Esophagus squamous epithelium (tissue), 5 donors: ENCODE measurements at places on chromosomes 5 and 9. TPM values are rescaled to one million over a fixed set of nuclear protein-coding genes. Genes with fewer than 3 reads are reported as not detected.

GRCh38 chr9:131524665-131525315 is 6.3 kb downstream of the UCK1 start:
- DNase-seq: no peak

- DNase-seq: no peak
Measured at GRCh38 chr9:109072133-109072692, 47.5 kb downstream of the TMEM245 start.

The TNIP1 gene
- total RNA-seq: 55.5 TPM

DNA sequence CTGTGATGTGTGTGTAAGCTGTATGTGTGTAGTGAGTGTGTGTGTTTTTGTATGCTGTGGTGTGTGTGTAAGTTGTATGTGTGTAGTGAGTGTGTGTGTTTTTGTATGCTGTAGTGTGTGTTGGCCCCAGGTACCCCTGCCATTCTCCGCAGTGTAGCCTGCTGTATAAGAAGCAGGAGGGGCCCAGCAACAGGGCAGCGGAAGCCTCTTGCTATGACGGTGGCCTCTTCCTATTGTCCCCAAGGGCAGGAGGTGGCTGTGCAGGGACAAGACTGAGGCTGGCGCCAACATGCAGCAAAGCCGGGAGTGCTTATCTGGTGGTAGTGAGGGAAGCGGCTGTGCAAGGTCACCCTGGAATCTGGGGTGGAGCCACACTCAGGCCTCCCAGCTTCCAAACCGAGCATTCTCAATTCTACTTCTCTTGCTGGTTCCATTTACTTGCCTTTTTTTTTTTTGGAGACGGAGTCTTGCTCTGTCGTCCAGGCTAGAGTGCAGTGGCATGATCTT is 5.1 kb downstream of the SPAAR start:
- DNase-seq: no peak

- DNase-seq: no peak
Measured at GRCh38 chr9:131709771-131710431, 30.0 kb downstream of the RAPGEF1 start.

The OLFM1 gene
- 0.64 TPM for total RNA-seq

The ATG12 gene
- 37.8 TPM for total RNA-seq

DNA sequence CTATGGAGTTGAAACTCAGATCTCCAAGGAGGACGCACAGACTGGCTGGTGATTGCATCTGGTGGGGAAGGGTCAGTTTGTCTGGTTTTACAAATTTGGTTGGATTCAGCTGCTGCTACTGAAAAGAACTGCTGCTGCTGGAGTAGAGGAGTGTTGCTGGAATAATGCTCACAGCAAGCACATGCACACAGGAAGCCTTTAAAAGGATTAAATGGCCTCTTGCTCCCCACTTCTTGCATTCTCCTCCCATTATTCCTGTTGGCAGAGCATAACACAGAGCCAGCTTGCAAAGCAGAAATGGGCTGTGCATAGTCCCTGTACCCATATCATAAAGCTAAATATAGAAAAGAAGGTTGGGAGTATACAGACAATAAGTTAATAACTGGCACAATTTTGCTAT is 16.6 kb downstream of the ZNF474 start:
- DNase-seq: no peak

The C9orf50 gene
- not detected for total RNA-seq

DNA sequence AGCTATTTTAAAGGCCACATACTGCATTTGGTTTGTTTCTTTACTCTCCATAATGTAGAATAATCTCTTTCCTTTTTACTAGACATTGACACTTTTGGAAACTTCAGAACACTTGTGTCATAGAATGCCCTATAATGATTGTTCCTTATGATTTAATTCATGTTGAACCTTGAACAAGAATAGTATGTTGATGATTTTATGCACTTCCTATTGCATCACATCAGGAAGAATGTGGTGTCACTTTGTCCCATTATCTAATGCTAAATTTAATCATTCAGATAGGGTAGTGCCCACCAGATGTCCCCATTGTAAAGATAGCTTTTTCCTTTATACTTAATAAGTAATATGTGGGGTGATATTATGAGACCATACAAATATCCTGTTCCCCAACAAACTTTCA is 19.4 kb upstream of the DEPDC1B start:
- DNase-seq: no peak

DNA sequence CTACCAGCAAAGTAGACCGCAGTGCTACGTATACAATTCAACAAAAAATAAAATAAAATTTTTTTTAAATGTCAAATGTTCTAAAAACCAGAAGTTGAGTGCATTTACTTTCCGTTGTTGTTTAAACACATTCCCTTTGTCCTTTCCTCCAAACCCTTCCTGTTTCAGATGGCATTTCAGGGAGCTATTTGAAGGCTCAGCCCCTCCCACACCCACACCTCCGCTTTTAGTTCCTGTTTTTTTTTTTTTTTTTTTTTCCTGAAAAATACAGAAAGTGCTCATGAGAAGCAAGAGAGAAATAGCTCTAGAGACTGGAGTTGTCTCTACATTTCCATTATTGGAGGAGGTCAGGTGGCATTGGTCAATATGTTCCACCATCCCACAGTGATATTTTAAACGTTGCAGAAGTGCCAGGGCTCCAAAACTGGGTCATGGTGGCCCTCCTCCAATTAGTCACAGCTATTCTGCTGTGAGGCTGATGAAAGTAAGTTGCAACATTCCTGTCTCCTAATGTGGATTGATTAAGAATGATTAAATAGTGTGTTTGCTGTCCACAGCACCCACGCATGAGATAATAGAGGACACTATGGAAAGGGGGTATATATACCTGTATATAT is 106.9 kb downstream of the GABRG2 start:
- no peak for DNase-seq

- no peak for DNase-seq
Measured at GRCh38 chr5:135545099-135545498, 9.3 kb upstream of the NEUROG1 start.

DNA sequence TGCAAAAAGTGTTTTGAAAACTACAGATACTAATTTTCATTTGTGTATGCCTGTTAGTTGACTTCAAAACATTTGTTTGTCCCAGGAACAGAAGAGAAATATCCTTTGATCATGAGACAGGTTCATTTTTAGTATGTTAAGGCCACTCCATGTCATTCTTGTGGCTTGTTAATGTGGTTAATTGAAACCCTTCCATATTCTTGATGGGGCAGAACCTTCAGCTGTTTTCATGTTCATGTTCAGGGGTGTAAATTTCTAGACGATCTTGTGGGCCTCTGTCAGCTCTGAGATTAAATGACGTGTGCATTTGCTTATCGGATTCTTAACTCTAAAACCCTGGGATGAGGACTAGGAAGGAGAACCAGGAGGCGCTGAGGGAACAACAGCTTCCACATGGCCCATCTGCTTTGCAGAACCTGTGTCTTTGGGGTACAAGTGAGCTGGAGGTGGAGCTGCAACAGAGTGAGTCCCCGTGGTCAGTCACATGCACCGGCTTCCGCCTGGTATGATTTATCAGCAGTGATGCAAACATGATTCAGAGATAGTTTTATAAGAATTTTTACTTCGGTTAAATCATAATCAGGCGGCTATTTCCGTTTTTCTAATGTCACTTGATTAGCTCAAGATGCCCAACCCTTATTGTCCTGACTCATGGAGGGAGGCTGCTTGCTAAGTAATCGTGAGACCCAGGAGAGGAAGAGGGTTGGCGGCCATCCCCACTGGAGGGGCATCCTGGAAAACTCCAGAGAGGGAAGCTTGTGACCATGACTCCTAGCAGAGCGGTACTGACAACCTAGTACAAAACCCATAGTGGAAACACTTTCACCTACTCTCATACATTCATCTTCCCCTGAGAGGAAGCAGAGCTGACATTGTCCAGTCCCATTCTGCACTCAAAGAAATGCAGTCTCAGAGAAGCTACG is 138.4 kb downstream of the C9orf152 start:
- no peak for DNase-seq

- DNase-seq: no peak
Measured at GRCh38 chr5:155017610-155018009, 4.1 kb downstream of the KIF4B start.

The WASHC1 gene
- total RNA-seq: 4.0 TPM

GRCh38 chr5:107251151-107251550 is 419.6 kb downstream of the EFNA5 start:
- no peak for DNase-seq

GRCh38 chr5:74595143-74595925 is 45.2 kb downstream of the ENC1 start:
- DNase-seq: no peak

The EIF4E1B gene
- total RNA-seq: not detected

- no peak for DNase-seq
Measured at GRCh38 chr5:41773799-41774198, 96.4 kb downstream of the OXCT1 start.

DNA sequence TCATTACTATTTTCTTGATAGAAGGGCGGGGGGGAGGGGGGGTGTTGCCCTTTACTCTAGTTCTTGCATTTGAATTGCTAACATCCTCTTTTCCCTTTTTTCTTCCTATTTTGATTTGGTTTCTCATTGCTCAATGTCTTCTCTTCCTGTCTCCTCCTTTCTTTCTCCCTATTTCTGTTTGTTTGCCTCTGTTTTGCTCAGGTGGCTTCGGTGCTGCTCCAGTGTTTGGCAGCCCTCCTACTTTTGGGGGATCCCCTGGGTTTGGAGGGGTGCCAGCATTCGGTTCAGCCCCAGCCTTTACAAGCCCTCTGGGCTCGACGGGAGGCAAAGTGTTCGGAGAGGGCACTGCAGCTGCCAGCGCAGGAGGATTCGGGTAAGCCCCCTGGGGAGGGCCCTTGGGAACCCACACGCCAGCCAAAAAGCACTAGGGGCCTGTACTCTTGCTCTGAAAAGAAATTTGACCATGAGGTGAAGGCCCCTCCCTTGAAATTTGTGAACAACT is 48.3 kb downstream of the FAM78A start:
- no peak for DNase-seq

GRCh38 chr5:128896675-128897074 is 68.6 kb upstream of the SLC27A6 start:
- no peak for DNase-seq

GRCh38 chr5:10124287-10124686 is 125.4 kb downstream of the ATPSCKMT start:
- DNase-seq: no peak

DNA sequence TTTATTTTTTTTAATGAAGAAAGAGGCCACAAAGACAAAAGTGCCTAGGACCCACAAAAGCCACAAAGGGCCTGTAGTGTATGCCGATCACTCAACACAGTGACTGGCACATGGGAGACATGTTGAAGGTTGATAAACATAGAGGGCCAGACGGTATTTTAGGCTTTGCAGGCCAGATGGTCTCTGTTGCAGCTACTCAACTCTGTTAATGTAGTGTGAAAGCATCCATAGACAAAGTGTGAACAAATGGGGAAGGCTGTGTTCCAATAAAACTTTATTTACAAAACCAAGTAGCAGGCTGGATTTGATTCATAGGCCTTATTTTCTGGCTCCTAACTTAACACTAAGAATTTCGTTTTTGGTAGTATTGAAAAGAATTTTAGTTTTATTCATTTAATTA is 139.9 kb downstream of the SGCD start:
- DNase-seq: no peak

DNA sequence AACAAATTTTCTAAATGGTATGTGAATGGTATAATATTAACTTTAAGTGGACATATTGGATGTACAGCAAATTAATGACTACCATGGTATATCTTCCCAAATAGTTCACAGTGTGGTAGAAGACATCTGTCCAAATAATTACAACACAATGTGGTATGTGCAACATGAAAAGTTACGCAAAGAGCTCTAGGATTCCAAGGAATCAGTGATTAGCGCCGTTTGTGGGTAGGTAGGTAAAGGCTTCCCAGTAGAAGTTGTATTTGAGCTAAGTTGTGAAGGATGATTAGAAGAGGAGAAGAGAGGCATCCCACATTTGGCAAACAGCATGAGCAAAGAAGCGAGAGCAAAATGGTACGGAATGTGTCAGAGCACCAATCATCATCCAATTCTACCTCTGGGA is 14.3 kb upstream of the KLF9 start:
- DNase-seq: no peak

DNA sequence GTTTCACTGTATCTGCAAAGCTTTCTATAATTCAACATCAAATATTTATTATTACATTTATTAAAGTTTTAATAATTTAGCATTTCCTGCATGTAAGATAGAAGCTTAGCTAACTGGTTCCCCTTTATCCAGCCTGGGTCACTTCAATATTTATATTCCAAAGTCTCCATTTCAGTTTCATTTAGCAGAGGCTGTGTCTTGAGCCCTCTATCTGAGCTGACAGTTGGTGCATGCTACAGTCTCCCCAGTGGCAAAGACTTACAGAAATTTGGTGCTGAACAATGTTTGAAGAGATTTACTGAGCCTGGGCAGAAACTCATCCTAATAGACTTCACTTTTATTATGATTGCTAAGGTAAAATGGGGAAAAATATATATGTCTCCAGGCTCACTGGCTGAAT is 279.1 kb downstream of the TRIM32 start:
- no peak for DNase-seq

The FST gene
- total RNA-seq: 5.0 TPM

The TEX48 gene
- total RNA-seq: not detected

DNA sequence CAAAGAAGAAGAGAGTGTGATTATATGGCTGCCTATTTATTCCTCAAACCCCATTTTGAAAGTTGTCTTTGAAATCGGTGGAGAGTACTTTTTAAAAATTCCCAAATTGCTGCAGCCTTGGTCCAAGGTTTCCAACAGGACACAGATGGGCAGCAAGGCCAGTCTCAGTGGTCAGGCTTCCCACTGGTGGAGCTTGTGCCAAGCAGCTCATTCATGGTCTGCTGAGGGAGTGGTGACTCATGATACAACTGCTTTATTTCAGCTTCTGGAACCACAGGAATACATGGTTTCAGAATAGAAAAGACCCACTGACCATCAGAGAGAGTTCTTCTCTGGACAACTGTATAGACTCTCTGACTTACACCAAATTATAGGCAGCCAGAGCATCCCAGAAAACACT is 673.1 kb upstream of the KLF4 start:
- no peak for DNase-seq

DNA sequence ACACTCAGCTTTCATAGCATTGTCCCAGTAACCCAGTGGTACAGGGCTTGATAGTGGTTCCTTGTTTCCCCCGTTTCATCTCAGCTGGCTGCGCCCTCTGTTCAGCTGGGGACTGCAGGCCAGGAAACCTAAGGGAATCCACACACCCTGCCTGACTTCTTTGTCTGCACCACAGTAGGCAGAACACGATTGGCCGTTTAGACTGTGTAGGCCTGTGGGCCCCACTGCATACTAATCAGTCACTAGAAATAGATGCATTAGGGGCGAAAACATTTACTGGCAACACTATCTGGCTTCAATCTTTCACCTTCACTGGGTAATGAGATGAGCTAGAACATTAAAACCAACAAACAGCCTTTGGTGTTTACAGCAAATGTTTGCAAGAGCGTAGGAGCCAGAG is 512.7 kb upstream of the BRINP1 start:
- DNase-seq: no peak

The CCNH gene
- 64.0 TPM for total RNA-seq

The CSF2 gene
- not detected for total RNA-seq

The MRPS27 gene
- 50.4 TPM for total RNA-seq

GRCh38 chr9:89112243-89112642 is 66.4 kb downstream of the SHC3 start:
- no peak for DNase-seq
